ENCODE measurements at places on chromosomes 3 and 15.

GRCh38 chr15:40183636-40184463, 23.0 kb downstream of the BUB1B start:
- DNase-seq = no peak

DNA sequence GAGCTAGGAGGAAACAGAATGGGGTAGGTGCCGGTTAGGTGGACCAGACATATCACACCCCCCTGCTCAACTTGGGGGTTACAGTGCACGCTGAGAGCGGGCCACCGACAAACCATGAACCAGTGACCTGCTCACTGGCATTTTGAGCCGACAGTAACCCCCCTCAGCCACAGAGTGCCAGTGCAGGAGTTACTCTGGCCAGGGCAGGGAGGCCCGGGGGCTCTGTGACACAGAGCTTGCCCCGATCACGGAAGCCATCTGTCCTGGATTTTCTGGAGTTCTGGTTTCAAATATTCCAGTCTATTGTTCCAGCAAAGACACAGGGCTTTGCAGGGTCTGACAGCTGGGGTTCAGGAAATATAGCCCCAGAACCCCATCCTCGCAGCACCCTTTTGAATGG, 225.2 kb downstream of the VPS13C start:
- no peak for DNase-seq

- no peak for DNase-seq
Measured at GRCh38 chr3:46677411-46677726, 16.1 kb downstream of the ALS2CL start.

DNA sequence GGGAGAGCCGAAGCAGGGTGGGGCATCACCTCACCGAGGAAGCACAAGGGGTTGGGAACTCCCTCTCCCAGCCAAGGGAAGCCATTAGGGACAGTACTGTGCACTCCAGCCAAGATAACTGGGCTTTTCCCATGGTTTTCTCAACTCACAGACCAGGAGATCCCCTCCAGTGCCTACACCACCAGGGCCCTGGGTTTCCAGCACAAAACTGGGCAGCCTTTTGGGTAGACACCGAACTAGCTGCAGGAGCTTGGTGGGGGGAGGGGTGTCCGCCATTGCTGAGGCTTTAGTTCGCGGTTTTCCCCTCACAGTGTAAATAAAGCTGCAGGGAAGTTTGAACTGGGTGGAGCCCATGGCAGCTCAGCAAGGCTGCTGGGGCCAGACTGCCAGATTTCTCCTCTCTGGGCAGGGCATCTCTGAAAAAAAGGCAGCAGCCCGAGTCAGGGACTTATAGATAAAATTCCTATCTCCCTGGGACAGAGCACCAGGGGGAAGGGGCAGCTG, 129.6 kb upstream of the LMCD1 start:
- DNase-seq = no peak

DNA sequence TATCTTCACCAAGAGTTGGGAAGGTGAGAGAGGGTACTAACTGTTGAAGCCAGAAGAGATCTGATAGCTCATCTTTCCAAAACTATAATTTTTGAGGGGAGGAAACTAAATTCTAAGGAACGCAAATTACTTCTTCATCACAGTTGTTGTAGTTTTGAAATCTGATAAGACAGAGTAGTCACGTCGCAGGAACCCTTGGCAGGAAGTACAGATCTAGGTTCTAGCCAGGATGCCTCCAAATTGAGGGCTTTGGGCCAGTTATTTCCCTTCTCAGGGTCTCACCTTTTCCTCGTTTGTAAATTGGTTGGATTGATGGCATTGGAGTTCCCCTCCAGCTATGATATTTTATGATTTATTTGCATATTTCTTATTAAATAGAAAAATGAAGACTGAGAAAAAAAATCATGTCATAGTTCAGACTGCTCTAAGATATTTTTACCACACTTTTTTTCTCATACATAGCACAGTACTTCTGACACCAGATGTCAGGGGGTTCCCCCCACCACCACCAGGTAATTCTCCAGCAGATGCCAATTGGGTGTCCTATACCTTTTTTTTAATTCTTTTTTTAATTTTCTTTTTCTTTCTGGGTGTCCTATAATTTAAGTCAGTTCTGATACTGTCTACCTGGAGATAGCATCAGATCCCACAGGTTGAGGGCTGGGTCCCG, 32.3 kb upstream of the APH1B start:
- no peak for DNase-seq

DNA sequence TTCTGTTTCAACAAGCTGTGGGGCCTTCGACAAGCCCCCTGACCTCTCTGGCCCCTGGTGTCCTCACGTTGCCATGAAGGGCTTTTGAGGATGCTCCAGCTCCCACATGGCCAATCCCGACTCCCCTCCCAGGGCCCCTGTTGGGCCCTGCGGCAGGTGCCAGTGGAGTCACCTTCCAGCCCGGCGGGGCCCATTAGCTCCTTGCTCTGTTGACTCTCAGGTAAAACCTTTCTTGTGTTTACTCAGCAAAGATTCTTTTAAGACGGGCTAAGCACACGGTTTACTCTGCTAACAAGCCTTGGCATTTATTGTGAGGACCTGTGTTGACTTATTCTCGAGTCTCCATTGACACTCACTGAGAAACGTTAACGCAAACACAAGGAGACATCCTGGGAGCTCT, 15.0 kb downstream of the RPLP1 start:
- no peak for DNase-seq

All from stimulated activated CD8-positive, alpha-beta memory T cell treated with anti-CD3 and anti-CD28 coated beads, Interleukin-7, amount 100 ng/mL, for 4 hours (primary cell).